ENCODE measurements at places on chromosomes 2 and 18. TPM values are rescaled to one million over a fixed set of nuclear protein-coding genes. Genes with fewer than 3 reads are reported as not detected.

Gene DLGAP1
- 20.2 TPM for total RNA-seq

Gene RPRM
- total RNA-seq: 76.3 TPM

Gene CCNYL1
- 7.5 TPM for total RNA-seq

Gene C2orf78
- total RNA-seq: 0.14 TPM

Gene FN1
- total RNA-seq: 1,199 TPM

Gene ERLEC1
- total RNA-seq: 33.1 TPM

Gene ZNF521
- total RNA-seq: 25.3 TPM

Gene MOGAT1
- not detected for total RNA-seq

Gene RGPD4
- 0.13 TPM for total RNA-seq

Gene RBM44
- total RNA-seq: 0.28 TPM

Gene HOXD13
- not detected for total RNA-seq

Gene ACVR1C
- 0.19 TPM for total RNA-seq

Gene ELOA2
- 0.13 TPM for total RNA-seq

Gene HOXD12
- 0.19 TPM for total RNA-seq

Gene TSPYL6
- total RNA-seq: 0.43 TPM

Gene EPB41L3
- total RNA-seq: 99.9 TPM

Gene SLC11A1
- 0.59 TPM for total RNA-seq

Data from motor neuron (in vitro differentiated cells).